ENCODE measurements at places on chromosomes 13 and 19. TPM values are rescaled to one million over a fixed set of nuclear protein-coding genes. Genes with fewer than 3 reads are reported as not detected.

DNA sequence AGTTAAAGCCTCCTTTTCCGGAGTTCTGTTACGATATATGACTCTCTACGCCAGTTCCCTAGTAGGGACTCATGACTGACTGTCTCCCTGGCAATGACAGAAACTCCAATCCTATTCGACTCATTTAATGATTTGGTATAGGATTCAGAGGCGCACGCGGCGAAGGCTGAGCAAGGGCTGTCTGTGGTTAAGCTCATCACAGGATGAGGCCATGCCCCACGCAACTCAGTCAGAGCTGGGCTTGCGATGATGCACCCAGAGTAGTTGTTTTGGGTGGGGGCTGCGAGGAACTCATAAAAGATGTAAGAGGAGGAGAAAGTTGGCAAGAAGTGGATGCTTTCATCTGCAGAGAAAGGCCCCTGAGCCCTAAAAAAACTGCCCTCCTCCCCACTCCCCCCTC lies 468 bp upstream of the SERTM1 start:
- peak; percentile 43 for DNase-seq

DNA sequence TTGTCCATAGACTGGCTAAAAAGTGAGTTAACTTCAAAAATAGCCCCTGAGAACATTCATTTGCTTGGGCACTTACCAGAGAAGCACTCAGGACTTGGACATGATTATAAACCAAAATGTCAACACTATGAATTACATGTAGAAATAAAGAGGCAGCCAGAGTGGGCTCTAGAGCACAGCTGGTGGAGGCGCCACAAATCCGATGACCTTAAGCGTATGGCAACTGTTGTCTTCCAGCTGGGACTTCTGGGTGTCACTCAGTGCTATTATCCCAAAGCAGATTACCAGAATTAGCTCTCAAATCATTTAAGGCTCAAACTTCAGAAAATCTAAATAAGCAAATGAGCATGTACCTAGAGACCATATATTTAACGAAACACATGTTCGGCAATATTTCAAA lies 1255.5 kb upstream of the SLC10A2 start:
- DNase-seq, result no peak

GRCh38 chr13:72062566-72062965 lies 195.6 kb upstream of the DACH1 start:
- no peak for DNase-seq

GRCh38 chr19:43570174-43570791 lies 5.0 kb downstream of the XRCC1 start:
- no peak for DNase-seq

DNA sequence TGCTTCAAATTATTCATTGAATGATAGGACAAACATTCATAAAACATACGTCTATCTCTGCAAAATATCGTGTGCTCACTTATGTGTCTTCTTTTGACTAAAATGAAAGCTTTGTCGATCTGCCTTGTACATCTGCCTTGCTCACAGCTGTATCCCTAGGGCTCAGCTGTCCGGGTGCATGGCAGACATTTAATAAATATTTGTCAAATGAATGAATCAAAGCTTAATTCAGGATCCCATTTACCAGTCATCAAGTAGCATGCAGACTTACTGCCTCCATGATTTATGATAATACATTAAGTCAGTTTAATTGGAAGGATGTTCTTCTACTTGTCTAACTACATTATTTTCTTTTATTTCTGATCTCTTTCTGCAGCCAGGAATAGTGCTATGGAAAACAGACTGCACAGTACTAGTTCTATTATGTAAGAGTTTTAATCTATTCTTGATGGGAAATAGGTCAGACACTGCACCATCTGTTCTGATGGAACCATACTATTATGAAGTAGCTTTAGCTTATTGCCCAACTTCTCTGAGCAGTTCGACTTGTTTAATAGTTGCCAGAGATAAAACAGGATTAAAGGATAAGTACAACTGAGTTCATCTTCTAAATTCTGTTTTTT lies 13.2 kb downstream of the SLC46A3 start:
- no peak for DNase-seq

UBE2L5 gene
- not detected for total RNA-seq

GTF2F1 gene
- 61.7 TPM for total RNA-seq

EHD2 gene
- 105 TPM for total RNA-seq

DNA sequence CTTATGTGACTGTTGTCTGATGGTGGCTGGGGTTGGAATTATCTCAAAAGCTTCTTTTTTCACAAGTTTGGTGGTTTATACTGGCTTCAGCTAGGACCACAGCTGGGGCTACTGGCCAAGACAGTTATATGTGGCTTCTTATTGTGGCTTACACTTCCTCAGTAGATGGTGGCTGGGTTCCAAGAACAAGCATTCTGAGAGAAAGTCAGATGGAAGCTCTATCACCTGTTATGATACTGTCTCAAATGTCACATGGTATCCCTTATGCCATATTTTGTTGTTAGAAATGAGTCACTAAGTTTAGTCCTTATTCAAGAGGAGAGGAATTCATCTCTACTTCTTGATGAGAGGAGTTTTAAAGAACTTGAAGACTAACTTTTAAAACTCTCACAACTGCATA lies 41.6 kb downstream of the NDFIP2 start:
- DNase-seq, result no peak

DNA sequence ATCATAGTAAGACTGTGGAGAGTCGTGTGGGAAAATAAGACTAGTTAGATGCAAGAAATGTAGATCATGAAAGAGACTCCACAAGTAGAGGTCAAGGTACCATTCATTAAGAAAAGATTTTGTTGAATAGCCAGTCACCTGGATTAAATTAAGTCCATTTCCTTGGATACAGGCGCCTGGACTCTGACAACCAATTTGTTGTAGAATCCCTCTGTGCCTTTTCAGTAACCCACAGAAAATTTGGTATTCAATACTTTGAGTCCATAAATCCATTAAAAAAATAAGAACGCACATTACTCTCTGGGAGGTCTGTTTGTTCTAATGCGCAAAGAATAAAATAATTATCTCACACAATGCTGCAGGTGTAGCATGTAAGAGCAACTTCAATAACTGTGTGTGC lies 469.4 kb downstream of the KLF12 start:
- DNase-seq, result no peak

ARL11 gene
- total RNA-seq, result 1.6 TPM

DNA sequence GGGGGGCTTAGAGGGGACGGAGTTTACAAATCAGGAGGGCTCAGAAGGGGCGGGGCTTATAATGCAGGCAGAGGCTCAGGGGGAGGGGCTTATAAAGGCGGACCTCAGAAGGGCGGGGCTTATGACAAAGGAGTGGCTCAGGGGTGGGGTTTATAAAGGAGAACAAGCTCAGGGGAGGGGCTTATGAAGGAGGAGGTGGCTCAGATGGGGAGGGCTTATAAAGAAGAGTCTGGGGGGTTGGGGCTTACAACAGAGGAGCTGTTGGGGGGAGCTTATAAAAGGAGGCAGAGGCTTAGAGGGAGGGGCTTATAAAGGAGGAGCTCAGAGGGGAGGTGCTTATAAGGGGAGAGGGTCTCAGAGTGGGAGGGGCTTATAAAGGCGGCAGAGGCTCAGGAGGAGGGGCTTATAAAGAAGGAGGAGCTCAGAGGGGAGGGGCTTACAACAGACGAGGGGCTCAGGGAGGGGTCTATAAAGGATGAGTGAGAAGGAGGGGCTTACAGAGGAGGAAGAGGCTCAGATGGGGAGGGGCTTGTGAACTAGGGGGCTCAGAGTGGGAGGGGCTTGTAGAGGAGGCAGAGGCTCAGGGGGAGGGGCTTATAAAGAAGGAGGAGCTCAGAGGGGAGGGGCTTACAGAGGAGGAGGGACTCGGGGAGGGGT lies 1.0 kb downstream of the SMIM24 start:
- DNase-seq, result no peak

DNA sequence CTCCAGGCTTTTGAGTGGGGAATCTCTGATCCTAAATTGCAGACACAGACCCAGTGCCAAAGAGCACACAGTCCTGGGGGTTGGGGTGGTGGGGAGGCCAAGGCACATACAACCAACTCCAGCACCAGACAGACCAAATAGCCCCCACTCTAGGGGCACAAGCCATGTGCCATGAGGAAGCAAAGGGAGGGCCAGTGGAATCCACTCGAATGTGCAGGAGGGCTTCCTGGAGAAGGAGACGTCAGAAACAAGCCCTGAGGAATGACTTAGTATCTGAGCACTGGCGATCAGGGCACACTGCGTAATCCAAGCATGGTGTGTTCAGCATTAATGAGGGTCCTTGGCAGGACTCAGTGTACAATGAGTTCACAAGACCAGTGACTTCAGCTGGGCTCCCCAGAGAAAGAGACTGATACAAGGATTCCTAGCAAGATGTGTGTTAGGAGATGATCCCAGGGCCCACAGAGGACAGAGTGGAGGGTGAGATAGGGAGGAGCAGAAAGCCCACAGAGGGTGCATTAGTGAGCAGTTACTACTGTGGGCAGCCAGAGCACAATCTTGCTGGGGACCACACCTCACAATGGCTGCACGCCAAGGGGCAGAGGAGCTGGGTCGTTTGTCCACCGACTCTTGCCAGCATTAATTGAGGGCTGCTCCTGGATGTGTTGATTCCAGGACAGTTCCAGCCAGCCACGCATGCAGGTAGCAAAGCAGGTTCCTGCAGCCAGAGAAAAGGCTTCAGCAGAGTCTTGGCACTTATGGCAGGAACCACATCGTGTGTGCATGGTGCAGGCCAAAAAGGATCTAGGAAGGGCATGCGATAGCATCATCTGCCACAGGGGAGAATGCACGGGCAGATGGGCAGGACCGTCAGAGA lies 152.6 kb upstream of the VSTM2B start:
- no peak for DNase-seq

- no peak for DNase-seq
These were observed 211.9 kb downstream of the FGF9 start for GRCh38 chr13:21882766-21883165.

BTBD2 gene
- 70.3 TPM for total RNA-seq

DNA sequence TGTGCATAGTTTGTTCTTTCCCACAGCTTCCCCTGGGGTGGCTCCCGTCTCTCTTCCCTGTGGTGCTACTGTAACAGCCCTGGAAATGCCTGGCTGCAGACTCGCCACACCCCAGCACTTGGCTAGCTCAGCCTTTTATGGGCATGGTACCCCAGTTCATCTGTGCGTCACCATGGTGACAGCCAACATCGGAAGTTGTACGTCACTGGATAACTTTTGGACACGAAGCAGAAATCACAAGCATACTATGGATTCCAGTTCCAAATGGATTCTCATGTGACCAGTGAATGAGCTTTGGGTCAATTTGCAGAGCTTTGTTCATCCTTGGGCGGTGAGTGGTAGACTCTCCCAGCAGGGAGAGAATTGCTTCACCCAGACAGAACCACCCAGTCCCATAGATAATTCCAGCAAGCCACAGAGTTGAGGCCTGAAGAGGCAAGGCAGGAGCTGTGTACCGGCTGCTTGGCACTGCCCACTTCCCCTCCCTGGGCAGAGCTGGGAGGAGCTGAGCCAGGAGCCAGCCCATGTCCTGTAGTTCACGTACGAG lies 54.4 kb downstream of the COL4A2 start:
- DNase-seq, result no peak

POGLUT2 gene
- 7.0 TPM for total RNA-seq

GRCh38 chr13:78777976-78778375 lies 119.0 kb upstream of the OBI1 start:
- DNase-seq, result peak; percentile 64

DNA sequence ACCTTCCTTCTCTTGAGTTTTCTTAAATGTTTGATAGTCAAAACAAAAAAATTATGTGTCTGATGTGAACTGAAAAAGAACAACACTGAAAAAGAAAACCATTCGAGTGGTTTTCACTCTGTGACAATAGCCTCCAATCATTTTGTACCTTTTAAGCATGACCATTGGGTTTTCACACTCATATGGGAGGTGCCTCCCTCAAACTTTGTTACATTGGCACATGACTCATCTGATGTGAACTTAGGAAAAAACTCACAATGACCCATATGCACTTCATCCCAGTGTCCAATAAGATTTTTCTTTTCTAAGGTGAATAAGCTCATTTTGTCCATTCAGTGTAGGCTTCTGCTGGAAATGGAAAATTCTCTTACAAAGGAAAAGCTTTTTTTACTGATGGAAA lies 66.6 kb upstream of the XPO4 start:
- DNase-seq, result no peak

DNA sequence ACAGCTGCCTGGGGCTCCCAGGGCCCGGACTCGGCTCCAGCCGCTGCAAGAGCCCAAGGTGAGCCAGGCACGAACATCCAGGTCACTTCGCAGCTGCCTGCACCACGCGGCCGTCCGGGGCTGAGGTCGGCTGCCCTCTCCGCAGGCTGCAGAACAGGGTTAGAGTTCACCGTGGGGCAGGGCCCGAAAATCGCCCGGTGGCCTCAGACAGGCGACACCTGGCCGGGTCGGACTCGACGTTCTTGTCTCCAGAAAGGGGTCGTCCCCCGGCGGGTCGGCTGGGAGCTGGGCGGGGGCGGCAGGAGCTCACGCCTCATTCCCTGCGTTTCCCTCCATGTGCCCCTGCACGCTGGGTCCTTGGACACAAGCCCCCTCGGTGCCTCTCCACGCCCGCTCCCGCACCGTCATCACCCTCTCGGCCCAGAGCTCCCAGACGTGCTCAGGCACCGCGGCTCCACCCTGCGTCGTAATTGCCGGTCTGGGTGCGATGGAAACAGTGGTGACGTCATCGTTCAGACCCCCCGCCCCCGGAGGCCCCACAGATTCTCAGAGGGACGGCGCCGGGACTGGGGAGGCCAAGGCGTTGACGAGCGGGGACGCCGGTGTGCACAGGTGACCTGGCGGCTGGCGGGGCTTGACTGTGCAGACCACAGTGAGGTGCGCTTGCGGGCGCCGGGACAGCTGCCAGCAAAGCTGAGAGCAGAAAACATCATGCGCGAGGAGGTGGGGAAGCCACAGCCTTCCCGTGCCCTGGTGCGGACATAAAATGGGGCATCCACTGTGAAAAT lies 4.0 kb upstream of the GRIN3B start:
- peak; percentile 74 for DNase-seq

KLK10 gene
- 0.63 TPM for total RNA-seq

DNA sequence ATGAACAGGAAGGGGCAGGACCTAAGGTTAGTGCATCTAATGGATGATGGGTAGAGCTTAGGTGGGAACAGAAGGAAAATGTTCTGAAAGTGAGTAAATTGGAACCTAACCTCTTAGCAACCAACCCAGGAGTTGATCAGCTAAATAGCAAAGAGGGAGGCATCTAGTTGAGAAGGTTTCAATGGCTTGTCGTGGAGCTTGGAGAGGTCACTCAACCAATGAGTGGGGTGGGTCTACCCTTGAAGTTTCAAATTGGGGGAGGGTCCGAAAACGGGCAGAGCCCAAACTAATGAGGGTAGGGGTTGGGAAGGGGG lies 5.7 kb upstream of the SHKBP1 start:
- no peak for DNase-seq

PHF11 gene
- total RNA-seq, result 57.0 TPM

- no peak for DNase-seq
These were observed 2683.8 kb downstream of the PCDH9 start for GRCh38 chr13:64546371-64546770.

DNA sequence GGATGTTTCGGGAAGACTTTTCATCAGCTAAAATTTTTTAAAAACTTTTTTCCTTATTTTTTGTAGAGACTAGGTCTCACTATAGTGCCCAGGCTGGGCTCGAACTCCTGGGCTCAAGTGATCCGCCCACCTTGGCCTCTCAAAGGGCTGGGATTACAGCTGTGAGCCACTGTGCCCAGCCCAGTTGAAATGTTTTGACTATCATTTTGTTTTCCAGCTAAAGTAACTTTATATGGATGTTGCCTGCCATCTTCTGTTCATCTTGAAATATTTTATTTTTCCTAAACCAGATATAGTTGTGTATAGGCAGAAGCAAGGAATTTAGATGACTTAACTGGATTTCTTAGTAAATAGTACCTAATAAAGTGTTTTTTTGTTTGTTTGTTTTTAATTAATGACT lies 7.0 kb downstream of the CAB39L start:
- no peak for DNase-seq

SIRT2 gene
- total RNA-seq, result 36.0 TPM

GRCh38 chr13:90738881-90739280 lies 608.6 kb upstream of the MIR17HG start:
- DNase-seq, result no peak
